ENCODE measurements at places on chromosomes 2 and 18.

GRCh38 chr18:28331551-28331950, 154.6 kb upstream of the CDH2 start:
- no peak for DNase-seq

DNA sequence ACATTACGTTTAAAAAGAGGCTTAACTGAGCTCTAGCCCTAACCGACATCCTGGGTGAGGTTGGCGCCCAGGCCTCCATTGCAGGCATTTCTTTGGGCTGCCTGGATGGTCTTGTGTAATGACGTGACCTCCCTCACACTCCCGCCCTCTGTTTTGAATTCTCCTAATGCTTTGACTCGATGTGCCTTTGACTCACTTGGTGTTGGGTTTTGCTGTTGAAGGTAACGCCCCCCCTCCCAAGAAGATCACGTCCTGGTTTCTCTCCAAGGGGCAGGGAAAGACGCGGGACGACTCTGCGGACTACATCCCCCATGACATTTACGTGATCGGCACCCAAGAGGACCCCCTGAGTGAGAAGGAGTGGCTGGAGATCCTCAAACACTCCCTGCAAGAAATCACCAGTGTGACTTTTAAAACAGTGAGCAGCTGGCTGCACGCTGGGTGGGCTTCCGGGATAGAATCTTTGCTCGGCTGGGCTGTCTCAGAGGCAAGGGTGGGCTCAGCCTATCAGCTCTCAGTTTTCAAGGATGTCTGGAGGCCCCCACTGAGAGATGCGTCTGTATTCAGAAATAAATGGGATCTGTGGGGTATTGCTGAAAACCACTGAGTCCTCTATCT, 87.9 kb upstream of the ATG16L1 start:
- no peak for DNase-seq

GRCh38 chr18:73366713-73367112, 498.9 kb upstream of the NETO1 start:
- no peak for DNase-seq

GRCh38 chr18:49064421-49064820, 113.7 kb upstream of the SMAD7 start:
- DNase-seq: no peak

DNA sequence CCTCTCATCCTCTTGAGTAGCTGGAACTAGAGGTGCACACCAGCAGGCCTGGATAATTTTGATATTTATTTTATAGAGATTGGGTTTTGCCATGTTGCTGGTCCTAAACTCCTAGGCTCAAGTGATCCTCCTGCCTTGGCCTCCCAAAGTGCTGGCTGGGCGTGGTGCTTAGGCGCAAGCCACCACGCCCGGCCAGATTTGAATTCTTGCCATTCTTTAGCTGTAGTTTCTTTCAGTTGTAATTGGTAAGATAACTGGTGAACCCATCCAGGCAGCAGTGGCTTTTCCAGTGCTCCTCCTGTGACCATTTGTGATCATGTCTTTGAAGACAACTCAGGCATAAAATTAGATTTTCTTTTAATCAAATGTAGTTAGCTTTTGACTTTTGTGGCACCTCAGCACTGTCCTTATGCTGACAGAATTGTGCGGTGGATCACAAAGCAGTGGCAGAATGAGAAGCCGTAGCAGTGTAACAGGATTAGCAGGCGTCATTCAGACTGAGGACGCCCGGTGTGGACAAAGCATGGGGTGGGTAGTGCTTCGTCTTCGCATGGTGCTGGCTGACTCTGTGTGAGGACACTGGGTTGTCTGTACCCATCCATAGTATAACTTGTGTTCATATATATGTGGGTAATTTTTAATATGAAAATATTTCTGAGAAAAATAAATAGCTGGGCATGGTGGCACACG, 30.0 kb upstream of the TOGARAM2 start:
- no peak for DNase-seq

DNA sequence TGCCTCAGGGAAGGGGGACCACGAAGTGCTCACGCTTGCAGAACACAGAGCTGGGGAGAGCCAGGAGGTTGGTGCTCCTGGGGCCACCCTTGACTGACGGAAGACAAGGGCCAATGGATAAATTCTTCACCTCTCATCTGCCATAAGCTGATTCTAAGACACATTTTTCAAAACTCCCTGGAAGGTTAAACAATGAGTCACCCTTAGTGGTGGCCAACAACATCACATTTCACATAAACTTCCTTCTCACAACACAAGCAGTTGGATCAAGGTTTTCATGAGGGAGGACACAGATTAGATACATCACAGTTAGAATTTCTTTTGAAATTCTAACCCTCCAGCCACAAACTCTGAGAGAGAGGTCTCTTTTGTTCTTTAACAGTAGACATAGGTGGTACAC, 713.6 kb upstream of the POU3F3 start:
- no peak for DNase-seq
